Stimulated activated CD8-positive, alpha-beta memory T cell treated with anti-CD3 and anti-CD28 coated beads, Interleukin-4, amount 100 ng/mL, for 4 hours (primary cell): ENCODE measurements at places on chromosomes 13 and 19.
A peak's percentile ranks its signal among the peaks of the same experiment; 100 is the strongest.

DNA sequence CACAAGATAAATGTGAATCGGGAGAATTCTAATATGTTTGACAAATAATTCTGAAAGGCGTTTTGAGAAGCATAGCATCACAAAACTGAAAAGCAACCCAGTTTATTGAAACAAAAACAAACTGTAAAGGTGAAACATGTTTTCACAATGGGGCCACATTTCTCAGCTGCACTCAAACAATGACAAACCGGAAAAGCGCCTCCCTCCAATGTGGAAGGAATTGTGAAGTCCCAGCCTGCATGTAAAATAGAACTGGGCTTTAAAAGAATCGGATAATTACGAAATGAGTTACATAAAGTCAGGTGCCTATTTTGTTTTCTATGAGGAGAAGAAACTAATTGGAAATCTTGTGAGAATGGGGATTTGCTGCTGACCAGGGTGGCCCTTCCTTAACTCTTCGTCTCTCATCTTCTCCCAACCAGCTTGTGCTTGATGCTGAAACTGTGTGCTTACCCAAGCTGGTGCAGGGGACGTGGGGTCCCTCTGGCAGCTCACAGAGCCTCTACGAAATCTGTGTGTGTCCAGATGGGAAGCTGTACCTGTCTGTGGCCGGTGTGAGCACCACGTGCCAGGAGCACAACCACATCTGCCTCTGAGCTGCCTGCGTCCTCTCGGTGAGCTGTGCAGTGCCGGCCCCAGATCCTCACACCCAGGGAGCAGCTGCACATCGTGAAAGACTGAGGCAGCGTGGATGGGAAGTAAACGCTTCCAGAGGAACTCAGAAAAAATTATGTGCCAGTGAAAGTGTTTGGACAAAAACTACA lies 109.4 kb downstream of the SACS start:
- no peak for DNase-seq

DNA sequence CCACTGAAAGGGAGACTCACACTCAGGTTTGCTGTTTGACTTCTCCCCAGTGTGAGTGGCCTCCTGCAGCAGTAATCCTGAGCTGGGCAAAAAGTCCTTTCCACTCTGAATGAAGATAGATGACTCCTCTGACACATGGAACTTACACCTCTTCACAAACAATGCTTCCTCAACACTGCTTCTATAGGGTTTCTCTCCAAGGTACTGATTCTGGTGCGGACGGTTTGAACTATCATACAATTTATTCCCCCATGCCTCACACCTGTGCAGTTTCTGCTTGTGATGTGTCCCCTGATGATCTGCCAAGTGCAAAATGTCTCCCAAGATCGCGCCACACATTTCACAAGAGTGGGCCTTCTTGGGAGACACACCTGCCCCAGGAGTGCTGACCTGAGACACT lies 7.6 kb downstream of the ZNF418 start:
- no peak for DNase-seq

DNA sequence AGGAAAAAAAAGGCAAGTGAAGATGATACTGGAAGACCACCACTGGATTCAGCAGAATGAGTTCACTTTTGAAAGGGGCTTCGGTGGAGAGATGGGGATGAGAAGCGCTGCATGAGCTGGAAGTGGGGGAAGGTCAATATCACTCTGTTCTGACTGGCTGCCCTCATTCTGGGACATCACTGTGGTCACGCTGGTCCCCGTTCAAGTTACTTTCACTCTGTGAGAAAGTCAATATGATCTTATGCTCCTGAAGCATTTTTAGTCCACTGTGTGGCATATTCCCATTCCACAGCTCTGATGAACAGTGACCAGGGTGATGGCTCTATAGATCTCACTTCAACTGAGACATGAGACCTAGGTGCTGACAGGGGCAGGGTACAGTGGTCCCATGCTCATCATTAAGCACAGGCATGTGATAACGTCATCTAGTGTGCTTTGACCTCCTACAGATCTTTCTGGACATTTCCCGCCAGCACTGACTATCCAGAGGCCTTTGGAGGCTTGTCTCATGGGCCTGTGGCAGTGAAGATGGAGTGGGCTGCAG lies 40.2 kb upstream of the GPR183 start:
- DNase-seq, result no peak

DNA sequence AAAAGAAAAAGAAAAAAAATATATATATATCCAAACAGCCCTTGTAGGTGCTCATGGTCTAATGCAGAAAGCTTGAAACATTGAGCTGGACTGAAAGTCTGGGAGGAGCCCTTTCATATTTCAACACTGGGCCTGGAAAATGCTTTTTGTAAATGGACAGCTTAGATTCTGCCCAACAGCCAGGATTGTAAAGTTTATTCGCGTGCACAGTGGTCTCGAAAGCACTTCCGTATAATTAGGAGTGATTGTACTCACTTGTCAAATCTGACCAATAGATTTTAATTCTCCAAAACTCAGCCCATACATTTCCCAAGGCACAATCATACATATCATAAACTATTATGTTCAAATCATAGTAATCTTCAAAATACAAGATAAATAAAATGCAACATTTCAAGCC lies 260.1 kb downstream of the COL4A1 start:
- no peak for DNase-seq

DNA sequence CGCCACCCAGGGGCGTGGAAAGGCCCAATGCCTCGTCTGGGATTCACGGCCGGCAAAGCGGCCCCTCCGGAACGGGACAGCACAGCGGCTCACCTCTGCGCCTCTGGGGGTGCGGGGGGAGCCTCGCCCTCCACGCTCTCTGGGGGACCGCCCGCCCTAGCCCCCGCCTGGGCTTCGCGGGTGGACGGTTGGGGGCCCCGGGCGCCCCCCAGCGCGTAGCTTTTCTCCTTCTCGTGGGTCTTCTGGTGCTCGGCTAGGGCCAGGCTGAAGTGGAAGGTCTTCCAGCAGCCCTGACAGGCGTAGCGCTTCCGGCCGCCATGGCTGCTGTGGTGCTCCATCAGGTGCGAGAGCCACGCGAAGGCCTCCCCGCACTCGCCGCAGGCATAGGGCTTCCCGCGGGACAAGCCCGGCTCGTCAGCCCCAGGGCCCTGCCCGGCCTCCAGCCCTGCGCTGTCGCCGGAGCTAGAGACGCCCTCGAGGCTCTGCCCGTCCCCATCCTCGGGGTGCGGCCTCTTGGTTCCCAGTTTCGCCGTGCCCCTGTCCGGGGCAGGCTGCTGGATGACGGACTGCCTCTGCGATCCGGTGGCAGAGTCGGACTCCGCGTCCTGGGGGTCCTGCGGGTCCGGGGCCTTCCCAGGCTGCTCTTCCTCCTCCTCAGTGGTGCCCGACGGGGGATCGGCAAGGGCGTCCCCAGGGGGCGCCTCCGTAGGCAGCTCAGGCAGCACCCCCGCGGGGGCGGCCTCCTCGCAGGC lies 13.3 kb downstream of the ZSCAN18 start:
- no peak for DNase-seq

- peak; percentile 41 for DNase-seq
Observed at GRCh38 chr19:47190167-47190727, 40.8 kb downstream of the BBC3 start.

DNA sequence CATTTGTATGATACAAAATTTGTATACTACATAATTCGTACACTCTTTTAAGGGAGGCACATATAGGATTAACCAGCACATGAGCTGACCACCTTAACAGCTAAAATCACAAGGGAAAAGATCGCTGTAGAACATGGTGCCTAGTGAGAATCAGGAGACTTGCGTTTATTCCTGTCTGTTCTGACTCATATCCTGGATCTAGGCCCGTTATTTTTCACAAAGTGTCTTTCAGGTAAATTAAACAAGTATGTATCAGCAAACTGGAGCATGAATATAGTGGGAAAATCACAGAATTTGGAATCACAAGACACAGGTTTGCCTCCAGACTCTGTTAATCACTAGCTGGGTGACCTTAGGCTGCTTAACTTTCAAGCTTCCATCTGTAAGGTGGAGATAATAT lies 47.5 kb upstream of the ESD start:
- no peak for DNase-seq

DNA sequence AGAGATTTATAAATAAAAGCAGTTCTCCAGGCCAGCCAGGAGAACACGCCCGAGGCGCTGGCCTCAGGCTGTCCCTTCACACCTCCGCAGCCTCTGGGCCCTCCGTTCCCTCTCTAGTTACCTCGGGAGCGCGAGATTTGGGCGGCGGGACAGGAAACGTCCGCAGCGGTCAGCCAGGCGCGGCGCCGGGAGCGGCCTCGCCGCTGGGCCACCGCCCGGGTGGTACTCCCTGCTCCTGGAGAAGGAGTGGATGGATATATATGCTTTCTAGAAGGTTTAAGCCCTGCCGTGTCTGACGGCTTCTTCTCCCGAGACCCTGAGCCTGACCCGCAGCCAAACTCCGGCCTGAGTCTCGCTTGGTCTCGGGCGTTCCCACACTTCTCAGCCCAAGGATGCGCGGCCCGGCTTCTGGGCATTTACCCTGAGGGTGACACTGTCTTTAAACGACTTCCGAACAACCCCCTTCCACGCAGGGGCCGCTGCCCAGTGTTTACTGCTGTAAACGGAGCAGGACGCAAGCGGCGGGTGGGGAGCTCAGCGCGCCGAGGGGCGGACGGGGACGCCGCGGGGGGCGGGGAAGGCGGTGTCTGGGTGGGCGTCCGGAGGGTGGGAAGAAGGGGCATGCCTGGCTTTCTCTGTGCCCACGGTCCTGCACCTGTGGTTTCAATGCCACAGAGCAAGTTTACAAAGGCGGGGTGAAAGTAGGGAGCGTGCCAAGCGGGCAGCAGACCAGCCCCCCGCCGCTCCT lies 2.0 kb upstream of the ZIC2 start:
- DNase-seq, result no peak

GRCh38 chr19:12596485-12596884 lies 14.1 kb downstream of the ZNF490 start:
- DNase-seq, result no peak

DNA sequence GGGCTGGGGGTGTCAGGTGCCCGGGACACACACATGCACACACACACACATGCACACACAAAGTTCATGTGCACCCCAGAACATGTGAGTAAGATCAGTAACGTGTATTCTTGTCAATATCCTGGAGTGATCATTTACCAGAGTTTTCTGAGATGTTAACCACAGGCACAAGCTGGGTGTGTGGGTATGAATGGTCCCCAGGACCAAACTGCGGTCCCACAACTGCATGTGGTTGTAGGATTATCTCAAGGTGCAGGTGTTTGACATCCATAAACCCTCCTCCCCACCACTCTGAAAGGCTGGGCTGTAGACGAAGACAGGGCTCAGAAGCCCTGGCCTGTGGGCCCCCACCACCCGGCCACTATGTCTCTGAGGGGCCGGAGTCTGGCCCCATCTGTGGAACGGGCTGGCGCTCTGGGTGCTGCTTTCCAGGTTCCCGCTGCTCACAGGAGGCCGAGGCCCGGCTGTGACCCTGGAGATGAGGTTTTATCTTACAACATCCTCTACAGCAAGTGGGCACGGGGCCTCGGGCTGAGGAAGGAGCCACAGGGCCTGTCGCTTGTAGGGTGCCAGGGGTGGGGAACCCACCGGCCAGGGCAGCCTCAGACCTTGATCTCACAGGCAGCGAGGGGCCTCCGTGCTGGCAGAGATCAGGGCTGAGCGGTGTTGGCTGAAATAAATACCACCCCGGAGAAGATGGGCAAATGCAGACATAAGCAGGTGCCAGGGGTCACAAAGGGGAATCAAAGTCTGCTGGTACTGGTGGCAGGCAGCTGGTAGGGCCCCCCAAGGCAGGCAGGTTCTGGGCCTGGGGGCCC lies 4.3 kb downstream of the F2RL3 start:
- no peak for DNase-seq

- DNase-seq, result no peak
Observed at GRCh38 chr19:9940778-9941177, 4.5 kb upstream of the OLFM2 start.

- DNase-seq, result no peak
Observed at GRCh38 chr13:31797154-31797775, 57.9 kb downstream of the RXFP2 start.

DNA sequence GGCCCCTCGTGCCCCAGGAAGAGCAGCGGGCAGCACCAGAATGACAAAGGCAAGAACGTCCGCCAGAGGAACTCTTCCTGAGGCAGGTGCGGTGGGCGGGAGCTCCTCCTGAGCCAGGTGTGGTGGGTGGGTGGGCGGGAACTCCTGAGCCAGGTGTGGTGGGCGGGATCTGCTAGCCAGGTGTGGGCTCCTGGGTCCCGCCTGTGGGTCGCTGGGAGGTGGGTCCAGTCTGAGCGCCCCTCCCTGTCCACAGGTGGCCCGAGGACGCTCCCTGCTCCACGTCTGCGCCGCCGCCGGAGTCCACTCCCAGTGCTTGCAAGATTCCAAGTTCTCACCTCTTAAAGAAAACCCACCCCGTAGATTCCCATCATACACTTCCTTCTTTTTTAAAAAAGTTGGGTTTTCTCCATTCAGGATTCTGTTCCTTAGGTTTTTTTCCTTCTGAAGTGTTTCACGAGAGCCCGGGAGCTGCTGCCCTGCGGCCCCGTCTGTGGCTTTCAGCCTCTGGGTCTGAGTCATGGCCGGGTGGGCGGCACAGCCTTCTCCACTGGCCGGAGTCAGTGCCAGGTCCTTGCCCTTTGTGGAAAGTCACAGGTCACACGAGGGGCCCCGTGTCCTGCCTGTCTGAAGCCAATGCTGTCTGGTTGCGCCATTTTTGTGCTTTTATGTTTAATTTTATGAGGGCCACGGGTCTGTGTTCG lies 7.0 kb upstream of the HCN2 start:
- no peak for DNase-seq

GRCh38 chr13:79880818-79881217 lies 399.9 kb downstream of the NDFIP2 start:
- DNase-seq, result no peak

GRCh38 chr13:93534181-93534700 lies 307.6 kb downstream of the GPC6 start:
- DNase-seq, result no peak
